ENCODE measurements at places on chromosomes 7 and 10.

GRCh38 chr7:113094517-113095249 is 8.1 kb upstream of the GPR85 start:
- DNase-seq = no peak

DNA sequence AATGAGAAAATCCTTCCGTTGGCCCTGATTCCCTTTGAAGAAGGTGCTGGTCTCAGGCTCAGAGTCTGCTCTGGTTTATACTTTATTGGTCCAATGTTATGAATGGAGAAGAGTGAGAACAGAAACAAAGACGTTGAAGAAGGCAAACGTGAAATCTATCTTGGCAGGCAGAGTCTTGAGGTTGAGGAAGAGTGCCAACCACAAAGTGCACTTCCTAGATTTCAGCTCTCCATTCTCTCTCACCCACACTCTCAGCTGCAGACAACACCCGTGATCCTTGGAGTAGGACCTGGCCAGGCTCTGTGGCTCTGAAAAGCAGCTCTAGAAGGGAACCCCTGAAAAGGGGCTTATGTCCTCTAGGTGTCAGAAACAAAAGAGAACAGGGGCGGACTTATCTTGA is 128.9 kb upstream of the PLXNA4 start:
- DNase-seq = no peak

GRCh38 chr10:118948786-118949185 is 80.7 kb upstream of the NANOS1 start:
- DNase-seq = no peak

DNA sequence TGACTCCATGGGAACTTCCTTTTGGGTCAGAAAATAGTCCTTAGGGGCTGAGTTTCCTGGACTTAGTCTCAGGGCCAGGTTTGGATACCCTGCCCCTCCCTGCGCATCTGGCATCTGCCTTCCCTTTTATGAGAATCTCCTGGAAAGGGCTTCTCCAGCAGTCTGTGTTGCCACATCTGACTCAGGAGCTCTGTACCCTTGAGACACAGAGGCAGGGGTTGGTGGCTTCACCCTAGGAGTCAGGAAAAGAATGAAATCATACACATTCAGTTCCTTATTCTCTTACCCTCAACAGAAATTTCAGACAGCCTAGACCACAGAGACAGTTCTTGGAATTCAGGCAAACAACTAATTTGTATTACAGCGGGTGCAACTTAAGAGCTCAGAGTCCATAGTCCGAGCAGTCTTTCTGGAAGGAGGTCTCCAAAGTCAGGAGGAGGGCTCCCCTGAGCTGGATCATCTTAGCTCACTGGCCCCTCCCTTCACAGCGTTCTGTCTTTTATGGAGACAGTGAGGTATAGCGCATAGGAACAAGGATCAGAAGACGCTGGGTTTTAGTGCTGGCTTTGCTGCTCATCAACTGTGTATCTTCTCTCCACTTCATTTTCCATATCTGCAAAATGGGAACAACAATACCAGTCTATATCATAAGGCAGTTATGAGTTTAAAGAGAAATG is 3.0 kb upstream of the PLAU start:
- DNase-seq = no peak

GRCh38 chr7:95511716-95512260 is 26.0 kb downstream of the ASB4 start:
- peak; percentile 56 for DNase-seq

- DNase-seq = no peak
Observed at GRCh38 chr7:151893405-151893923, 16.5 kb upstream of the PRKAG2 start.

- DNase-seq = no peak
Observed at GRCh38 chr10:101136708-101137121, 5.6 kb downstream of the TLX1 start.

DNA sequence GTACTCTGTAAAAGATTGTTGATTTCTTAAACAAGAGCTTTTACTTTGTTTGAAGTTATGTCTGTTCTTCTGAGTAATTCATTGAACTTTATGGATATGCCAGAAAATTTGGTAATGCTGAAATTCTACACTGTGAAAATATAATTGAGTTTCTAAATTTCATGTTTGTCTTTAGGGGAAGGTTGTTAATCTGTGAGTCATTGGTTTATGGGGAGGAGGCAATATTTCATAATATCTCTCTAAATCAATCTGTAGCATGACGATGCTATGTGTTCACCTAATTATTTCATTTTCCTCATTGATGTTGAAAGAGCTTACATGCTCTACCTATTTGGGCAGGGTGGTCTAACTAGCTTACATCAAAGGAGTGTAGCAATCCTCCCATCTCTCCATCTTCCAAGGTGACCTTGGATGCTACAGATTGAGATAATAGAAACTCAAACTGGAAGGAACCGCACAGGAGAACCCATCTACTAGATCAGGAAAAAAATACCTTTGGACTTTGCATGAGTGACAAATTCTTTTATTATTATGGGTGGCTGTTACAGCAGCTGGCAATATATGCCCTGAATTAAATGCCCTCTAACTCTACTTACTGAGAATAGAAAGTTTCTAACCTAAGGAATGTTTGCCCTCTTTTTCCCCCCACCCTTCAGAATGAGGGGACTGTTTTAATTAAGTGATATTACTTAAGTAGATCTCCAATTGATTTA is 8.4 kb upstream of the SNX13 start:
- no peak for DNase-seq

GRCh38 chr10:131419797-131420196 is 108.3 kb upstream of the TCERG1L start:
- DNase-seq = no peak

GRCh38 chr10:12348870-12349628 is at the start of gene CAMK1D:
Gene CAMK1D, plus strand, starts transcription at chr10:12349547.
- DNase-seq = peak; percentile 94

- DNase-seq = peak; percentile 25
Observed at GRCh38 chr7:50450590-50451032, 461 bp upstream of the FIGNL1 start.

- no peak for DNase-seq
Observed at GRCh38 chr7:98266840-98267239, 14.6 kb upstream of the BRI3 start.

DNA sequence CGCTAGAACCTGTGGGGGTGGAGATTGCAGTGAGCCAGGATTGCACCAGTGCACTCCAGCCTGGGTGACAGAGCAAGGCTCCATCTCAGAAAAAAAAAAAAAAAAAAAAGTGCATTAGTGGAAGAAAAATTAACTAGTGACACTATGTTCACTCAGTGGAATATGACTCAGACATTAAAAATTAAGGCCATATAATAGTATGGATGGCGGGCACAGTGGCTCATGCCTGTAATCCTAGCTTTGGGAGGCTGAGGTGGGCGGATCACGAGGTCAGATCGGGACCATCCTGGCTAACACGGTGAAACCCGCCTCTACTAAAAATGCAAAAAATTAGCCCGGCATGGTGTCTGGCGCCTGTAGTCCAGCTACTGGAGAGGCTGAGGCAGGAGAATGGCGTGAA is 3.4 kb downstream of the PHYH start:
- DNase-seq = no peak

- no peak for DNase-seq
Observed at GRCh38 chr7:30816645-30817370, 45.6 kb downstream of the MINDY4 start.

DNA sequence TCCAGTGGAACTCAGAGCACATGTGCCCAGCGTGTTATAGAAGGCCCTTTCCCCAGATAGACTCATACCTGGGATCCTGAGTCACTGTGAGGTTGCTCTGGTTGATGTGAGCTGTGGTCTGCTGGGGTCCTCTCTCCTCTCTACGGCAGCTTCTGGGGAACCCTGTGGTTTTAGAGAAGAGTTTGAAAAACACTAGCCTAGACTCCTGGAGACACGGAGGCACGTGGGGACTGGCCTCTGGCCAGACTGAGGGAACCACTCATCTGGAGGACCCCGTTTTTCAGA is 10.3 kb downstream of the ZNF775 start:
- no peak for DNase-seq

DNA sequence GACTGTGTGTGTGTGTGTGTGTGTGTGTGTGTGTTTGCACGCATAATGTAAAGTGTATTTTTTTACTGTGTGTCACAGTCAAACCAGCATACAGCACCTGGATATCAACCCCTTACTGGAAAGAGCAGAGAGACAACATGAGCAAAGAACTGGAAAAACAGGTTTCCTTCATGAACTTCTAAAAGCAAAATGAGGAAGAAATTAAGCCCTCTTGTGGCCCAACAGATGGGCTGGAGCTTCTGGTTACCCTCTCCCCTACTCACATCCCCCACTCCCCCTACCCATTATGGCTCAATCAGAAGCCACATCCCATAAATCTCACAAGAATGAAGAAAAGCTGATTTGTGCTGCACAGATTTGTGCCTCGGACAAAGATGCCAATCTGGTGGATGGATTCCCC is 36.2 kb downstream of the PDE1C start:
- no peak for DNase-seq

DNA sequence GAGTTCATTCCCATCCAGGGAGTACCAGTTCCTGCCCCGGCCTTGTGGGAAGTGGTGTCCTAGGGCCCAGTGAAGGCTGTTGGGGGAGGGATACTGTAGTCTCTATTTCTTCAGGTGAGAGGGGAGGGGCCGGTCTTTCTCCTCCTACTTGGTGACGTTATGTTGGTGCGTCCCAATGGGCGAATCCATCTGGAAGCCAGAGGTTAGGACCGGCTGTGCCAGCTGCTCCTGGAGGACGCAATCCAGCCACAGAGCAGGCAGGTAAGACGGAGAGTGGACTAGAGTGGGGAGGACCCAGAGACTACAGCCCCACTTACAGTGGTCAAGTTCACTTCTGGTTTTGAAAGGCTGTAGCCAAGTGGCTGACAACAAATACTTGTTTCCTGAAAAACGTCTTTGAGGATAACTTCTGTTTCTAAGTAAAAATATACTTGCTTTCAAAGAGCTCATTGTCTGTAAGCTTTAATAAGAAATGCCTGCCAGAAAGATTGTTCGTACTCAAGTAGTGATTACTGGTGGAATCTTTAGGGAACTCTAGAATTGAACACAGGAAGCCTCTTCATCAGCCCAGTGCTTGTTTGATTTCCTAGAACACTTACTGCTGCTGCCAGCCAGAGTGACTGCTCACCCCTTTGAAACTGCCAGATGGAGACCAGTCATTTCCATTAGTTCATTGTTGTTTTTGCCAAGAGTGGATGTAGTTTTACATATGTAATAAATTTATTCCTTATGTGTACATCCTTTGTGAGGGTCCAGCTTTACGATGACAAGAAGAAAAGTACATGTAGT is 25.4 kb downstream of the RBM33 start:
- no peak for DNase-seq

DNA sequence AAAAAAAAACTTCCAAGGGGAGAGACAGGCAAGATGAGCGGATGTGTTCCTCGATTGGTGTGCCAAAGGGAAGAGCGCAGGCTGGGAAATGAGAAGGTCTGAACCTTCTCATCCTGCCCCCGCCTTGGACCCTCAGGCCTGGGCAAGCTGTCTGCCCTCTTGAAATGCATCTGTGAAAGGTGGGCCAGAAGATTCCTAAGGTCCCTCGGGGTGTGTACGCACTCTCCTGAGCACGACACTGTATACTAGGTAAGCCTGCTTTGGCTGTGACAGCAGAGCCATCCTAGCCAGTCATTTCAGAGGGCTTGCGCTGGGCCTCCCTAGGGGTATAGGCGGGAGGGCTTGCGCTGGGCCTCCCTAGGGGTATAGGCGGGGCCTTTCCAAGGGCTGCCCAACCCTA is 26.8 kb downstream of the PODXL start:
- DNase-seq = no peak

DNA sequence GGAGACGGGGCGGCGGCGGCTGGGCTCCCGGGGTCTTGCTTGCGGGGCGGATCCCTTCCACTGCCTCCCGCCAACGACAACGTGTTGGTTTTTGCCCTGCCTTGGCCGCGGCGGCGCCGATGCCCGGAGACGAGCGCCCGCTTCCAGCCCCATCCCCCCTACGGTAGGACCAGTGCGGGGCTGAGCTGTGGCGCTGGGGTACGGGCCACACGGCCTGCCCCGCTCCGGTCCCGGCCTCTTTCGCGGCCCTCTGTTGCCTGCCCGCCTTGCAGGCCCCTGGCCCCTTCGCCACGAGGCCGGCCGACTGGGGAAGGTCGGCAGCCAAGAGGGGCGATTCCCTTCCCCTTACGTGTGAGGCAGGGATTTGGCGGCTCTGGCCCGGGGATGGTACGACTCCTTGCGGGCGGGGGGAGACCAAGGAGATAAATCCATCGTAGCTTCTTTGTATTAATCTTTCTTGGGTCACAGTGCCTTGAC is 488 bp downstream of the EIF4H start:
- peak; percentile 49 for DNase-seq

GRCh38 chr7:92809397-92809759 is 27.0 kb downstream of the CDK6 start:
- no peak for DNase-seq

Measured in CD4-positive, alpha-beta T cell treated with Interleukin-17A for 1 hour (primary cell).